ENCODE measurements at places on chromosomes 6 and 20.

GRCh38 chr6:491233-491632 lies 99.7 kb downstream of the IRF4 start:
- no peak for DNase-seq

DNA sequence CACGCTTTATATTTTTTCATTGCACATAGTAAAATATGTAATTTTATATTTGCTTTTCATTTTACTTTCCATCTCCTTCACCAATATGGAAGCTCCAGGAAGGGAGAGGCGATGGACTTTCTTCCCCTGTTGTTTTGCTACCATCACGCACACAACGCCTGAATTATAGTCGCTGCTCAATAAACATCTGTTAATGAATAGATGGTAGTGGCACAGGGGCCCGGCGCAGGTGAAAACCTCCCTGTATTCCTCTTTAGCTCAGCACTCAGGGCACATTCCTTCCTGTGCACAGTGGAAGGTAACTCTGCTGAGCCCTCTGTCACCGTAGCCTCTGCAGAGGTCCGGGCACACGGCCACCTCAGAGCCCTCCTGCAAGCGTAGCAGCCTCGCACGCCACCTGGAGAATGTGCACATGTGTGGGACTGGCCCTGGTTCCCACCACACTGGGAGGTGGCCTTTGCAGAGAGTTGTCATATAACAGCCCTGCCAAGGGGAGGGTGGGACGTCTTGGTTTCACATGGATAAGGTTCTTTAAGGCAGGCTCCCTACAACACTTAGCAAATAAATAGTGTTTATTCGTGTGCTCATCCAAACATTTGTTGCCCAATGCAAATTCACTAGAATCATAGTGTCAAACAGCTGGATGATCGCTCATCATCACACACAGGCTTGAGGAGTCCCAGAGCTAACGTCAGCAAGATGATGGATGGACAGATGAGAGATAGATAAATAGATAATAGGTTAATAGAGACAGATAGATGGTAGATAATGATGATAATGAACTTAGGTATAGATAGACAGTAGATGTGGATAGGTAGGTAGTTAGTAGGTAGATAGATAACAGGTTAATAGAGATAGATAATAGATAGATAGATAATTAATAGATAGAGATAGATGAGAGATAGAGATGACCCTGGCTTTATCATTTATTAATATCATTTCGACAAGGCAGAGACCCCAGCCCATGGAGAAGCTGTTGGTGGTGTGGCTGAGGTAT lies 32.3 kb upstream of the AFDN start:
- no peak for DNase-seq

- no peak for DNase-seq
Observed at GRCh38 chr20:37850724-37851355, 52.1 kb upstream of the VSTM2L start.

GRCh38 chr6:158411998-158412397 lies 99.7 kb downstream of the TULP4 start:
- no peak for DNase-seq

- DNase-seq = no peak
Observed at GRCh38 chr6:35089935-35090505, 51.1 kb downstream of the TCP11 start.

GRCh38 chr6:119128252-119128912 lies 49.9 kb upstream of the FAM184A start:
- DNase-seq = no peak

DNA sequence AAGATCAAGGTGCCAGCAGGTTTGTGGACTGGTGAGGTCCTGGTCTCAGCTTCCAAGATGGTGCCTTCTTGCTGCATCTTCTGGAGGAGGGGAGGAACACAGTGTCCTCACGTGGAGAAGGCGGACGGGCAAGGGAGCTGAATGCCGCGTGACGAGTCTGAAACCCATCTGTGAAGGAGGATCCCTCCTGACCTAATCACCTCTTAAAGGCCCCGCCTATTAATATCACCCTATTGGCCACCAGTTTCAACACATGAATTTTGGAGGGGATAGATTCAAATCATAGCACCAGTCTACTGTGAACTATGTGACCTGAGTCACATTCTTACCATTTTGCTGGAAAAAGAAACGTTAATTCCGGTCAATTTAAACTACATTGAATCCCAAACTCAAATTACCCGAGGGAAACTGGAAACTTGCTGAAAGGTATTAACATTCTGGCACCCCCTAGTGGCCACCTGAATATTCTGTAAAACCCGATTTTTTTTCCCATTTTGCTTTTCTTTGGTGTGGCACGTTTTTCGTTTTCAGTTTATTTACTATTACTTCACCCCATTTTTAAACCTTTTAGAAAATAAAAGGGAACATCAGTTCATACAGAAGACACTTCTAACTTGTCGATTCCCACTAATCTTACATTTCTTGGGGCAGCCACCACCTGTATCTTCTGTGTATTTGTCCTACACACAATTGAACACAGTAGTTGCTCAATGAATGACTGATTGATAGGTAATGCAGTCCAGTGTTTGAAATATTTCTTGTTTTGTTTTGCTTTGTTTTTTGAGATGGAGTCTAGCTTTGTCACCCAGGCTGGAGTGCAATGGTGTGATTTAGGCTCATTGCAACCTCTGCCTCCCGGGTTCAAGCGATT lies 17.9 kb upstream of the CCDC170 start:
- DNase-seq = peak; percentile 29

- no peak for DNase-seq
Observed at GRCh38 chr6:127855542-127856159, 45.2 kb downstream of the THEMIS start.

GRCh38 chr20:6499566-6499965 lies 267.9 kb upstream of the BMP2 start:
- no peak for DNase-seq

DNA sequence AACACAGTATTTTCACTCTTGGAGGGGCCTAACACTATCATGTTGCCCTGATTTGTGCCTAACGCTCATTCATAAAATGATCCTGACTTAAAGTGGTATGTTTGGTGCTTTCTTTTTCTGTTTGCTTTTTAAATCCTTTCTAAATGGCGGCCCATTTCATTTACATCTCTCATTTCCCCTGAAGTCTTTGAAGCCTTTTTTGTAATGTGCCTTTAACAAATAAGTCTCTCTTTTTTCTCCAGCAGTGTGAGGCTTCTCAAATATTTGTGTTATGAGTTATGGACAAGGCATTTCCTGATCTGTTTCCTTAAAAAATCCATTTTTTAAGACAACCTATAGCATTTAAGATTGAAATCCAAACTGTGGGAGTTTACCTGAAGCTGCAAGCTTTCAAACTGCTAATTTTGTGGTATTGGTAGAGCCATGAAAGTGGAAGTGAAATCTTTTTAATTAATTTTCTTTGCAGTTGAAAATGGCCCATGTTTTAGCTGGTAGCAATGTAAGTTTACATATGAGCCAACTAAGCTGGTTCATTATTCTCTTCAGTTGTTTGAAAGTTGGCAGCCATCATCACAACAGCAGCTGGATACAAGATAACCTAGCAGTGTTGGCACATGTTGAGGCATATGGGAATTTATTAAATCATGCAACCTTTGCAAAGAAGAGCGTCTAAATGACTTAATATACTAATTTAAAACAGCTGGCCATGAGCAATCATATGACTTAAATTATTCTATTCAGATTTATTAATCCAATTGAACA lies 469.7 kb downstream of the CDKAL1 start:
- no peak for DNase-seq

- peak; percentile 22 for DNase-seq
Observed at GRCh38 chr6:44525761-44526351, 138.3 kb downstream of the CDC5L start.

GRCh38 chr6:6873778-6874177 lies 234.0 kb upstream of the RREB1 start:
- no peak for DNase-seq

DNA sequence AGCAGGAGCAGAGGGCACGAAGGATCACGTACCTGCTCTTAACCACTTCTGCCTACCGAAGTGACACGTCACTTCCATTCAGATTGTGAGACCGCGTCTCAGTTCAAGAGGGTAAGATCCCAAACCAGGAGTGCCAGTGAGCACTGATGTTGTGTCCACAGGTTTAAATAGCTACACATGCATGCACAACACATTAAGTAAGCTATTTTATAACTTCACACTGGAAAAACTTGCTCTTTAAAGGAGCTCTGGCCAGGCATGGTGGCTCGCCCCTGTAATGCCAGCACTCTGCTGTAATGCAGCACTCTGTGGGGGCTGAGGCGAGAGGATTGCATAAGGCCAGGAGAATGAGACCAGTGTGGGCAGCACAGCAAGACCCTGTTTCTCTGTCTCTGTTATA lies 21.1 kb downstream of the ABHD12 start:
- no peak for DNase-seq

GRCh38 chr6:165641672-165642156 lies 21.3 kb downstream of the PDE10A start:
- DNase-seq = no peak

GRCh38 chr6:161586887-161587286 lies 313.0 kb upstream of the AGPAT4 start:
- DNase-seq = no peak

- DNase-seq = no peak
Observed at GRCh38 chr6:106512968-106513574, 116.2 kb downstream of the RTN4IP1 start.

DNA sequence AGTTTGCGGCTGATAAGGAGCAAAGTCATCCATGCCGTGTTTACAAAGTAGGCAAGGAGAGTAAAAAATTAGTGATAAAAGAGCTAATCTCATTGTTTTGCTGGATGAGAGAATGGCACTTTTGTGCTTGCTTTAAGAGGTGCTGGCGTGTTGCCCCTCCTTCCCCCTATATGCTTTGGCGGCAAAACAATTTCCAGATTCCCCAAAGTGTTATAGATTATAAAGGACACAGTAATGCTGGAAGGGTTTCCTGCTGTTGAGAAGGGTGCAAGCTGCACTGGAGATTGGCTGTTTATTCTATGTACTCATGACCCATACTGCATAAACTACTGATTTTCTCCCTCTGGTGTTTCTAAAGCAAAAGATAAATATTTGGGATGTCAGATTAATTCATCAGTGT lies 338.9 kb upstream of the MAP3K7 start:
- no peak for DNase-seq

DNA sequence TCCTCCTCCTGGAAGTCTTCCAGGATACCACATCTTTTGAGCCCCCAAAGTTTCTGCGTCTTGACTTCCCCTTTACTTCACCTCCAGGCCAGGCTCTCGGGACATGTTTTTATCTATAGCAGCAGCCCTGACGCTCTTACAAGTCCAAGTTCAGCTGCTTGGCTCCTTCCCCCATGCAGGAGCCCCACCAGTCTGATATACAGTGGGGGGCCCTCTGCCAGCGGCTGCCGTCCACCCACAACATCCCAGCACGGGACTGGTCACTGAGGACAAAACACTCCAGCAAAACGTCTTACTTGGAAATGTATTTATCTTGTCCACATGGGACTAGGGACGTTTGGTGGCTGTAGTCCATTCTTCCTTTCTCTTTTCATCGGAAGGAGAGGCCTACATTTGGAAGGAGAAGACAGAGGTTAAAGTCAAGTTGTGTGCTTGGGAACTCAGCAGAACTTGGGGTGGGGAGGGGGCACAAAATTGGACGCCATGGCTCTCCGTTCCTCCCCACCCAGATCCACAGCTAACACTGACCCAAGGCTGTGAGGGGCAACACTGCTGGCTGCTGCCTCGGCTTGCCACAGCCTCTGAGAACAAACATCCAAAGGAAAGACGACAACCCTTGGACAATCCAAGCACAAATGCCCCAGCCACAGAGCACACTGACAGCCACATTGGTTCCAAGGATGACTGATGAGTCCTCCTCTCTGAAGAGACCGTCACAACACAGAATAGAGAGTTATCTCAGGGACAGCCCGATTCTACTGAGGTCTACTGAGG lies 79.2 kb downstream of the PRND start:
- no peak for DNase-seq

DNA sequence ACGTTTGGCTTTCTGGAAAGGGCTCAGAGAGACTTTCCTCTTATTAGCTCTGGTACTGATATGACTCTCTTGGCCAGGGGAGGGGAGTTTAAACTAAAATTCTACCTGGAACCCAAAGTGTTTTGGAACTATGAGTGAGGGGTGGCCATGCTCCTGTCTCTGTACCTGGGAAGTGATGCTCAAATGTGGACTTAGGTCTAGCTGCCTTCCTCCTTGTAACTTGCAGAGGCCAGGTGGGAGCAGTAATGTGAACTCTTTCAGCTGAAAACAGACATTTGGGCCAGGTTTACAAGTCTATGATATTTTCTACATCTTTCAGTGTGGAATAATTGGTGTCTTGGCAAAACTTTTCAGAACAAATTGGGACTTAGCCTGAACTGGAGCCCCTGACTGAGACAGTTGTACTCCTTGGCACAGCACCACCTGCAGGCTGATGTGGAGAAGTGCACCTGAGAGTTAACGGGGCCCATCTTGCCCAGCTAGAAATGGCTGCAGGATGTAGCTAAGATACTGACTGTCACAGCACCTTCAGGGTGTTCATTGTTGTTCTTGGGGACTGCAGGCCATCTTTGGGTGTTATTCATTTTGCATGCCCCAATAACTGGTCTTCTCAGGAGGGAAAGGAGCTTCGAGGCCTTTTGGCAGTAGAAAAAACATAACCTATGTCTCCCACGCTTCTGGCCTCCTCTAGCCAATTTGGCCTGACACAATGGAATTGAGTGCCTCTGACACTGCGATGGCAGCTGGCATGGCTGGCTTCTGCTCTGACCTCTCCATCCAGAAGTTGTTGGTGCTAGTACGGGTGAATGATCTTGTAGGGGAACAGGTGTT lies 37.1 kb downstream of the CD109 start:
- DNase-seq = no peak
